ENCODE measurements at places on chromosomes 3 and 15.

DNA sequence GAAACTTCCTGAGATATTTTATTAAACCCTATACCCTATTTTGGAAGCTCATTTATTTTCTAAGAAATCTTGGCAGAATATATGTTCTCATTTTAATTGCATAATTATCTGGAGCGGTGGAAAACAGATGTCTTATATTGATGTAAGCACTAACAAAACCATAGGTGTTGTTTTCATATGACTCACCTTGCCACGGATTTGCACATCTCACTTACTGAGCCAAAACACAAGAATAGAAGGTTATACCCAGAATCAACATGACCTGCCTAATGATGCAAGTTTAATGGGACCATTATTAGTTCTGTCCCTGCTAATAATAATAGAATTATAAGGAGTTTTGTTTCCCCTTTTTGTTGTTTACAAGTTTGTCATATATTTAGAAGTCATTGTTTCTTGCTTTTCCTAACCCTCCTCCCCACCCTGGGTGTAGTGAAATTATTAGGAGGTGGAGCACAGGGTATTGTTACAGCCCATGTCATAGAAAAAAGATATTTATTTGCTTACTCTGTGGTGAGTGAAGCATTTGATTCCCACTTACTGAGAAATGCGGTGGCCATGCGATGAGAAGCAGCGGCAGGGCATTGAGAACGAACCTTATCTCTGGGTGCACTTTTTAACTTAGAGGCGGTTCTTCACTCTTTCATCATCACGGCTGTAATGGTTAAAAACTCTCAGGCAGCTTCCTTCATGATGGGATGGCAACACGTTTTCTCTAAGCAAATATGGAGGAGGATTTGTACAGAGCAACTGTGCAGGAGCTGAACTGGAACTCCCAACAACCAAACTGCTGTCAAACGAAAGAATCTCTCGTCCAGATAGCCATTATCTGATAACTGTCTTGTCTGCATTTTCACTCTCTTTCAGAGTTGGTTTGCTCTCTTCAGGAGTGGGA is 521 bp downstream of the IL5RA start:
- DNase-seq, result no peak

DNA sequence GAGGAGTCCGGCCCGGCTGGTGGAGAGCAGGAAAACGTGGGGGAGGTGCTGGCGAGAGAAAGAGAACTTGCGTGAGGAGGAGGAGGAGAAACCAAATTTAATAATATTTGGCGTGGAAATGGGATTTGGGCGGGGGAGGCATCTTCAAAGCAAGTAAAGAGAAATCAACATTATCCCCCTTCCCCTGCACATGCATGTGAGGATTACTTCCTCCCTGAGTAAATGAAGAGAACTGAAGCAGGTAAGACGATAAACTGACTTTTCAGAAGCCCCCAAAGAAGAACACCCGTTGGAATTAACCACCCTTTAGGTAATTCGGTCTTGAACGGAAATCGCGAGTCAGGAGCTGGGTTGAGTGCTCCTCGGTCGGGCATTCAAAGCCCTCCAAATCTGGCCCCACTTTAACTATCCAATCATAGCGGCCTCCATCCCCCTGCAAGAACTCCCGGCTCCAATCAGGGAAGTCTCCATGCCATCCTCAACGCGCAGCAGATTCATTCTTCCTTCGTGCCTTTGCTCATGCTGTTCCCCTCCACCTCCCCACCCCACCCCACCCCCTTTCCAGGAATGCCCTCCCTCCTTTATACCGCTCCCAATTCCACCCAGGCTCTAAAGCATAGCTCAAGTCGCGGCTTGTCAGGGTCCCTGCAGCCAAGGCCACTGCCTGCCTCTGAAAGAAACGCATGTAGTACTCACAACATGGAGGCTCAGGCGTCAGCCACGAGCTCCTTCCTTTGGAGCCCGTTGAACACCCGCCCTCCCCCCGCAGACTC is 545 bp upstream of the RFX7 start:
- DNase-seq, result peak; percentile 41

DNA sequence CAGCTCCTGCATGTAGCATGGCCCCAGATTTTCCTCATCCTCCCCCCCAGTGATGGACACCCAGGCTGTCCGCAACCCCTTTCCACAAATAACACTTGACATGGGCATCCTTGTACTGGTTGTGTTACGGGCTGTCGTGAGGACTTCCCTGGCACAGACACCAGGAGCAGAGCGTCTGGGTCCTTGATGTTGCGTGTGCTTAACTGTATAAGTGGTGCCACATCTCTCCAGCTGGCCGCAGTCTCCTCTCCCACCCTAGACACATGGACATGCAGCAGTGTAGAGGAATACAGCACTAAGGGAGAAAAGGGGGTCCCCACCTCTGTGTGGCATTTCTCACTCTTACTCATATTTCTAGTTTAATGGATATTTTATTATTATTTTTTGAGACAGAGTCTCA is 56.6 kb downstream of the FBLN2 start:
- DNase-seq, result no peak

GRCh38 chr15:23457890-23458289 is 10.8 kb upstream of the GOLGA6L2 start:
- DNase-seq, result no peak

GRCh38 chr3:147418371-147418781 is 9.2 kb downstream of the ZIC1 start:
- no peak for DNase-seq

DNA sequence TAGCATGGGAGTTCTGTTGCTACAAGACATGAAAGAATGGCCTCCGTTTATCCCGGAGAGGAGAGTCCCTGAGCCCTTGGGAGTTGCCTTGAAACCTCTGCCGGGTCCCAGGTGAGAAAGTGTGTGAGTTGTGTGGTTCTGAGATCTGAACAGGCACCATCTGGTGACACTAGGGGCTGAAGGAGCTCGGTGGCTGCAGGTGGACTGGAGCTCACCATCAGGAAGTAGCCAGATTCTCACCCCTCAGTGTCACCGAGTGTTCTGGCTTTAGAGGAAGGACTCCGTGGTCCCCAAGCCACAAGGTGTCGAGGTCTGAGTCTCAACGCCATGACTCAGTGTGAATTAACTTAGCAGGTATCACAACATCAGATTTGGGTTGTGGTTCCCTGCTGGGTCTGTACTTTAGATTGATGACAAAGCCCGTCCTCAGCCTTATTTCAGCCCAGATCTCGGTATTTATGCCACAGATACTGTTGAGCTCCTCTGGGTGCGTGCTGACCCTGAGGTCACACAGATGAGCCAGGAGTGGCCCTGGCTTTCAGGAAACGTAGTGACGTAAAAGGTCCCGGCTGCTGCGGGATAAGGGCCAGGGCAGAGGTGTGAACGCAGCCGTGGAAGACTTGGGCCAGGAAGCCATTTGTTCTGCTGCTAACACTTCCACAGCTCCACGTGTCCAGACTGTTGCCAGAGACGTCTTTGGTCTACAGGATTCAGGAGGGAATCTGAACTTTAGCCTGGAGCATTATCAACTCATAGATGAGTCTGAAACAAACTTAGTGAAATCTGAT is 54.4 kb downstream of the PGPEP1L start:
- DNase-seq, result no peak

DNA sequence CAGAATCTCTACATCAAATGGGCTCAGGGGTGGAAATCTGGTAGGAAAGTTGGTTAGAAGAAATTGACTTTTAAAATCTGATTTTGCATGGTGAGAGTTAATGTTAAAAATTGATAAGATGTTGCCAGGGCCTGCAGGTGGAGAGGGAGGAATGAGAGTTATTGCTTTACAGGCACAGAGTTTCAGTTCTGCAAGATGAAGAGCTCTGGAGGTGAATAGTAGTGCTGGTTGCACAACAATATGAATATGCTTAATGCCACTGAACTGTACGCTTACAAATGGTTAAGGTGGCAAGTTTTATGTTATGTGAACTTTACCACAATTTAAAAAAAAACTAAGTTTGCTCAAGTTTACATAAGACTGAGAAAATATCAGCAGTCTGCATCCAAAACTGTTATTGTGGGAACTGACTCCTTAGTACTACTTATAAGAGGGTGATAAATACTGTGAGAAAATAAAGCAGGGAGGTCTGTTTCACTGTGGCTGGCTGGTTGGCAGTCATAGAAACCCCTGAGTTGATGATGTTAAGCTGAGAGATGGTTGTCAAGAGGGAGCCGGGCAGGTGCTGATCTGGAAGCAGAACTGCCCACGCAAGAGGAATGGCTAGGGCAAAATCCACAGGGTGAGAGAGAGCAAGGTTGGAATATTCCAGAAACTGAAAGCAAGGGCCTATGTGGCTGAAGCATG is 144.9 kb downstream of the EDEM1 start:
- no peak for DNase-seq

DNA sequence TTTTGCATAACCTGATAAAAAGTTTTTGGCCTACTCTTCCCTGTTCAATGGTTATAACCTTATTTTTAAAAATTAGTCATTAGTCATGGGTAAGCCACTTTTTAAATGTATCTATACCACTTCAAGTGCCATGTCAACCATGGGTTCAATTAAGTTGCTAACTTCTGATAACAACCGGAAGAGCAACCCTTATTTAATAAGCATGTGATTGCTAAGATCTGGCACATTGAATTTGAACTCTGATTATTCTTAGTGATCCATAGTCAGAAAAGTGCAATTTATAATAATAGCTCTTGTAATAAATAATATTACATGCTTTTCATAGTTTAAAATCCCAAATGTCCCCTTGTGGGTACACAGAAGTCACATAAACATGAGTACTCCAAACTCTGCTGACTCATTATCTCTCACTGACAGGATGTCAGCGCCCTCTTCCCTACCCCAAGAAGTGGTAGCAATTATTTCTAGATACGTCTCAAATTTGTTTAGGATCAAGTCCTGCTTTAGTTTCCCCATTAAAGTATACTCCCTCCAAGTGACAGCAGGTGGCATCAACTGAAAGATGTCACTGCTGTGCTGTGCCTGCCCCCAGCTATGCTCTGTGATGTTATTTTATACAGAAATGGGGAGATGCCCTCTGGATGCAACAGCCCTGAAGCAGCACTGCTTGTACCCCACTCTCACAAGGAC is 18.6 kb downstream of the SAMD7 start:
- DNase-seq, result no peak

- no peak for DNase-seq
Observed at GRCh38 chr3:52827441-52827840, 3.0 kb downstream of the ITIH4 start.

DNA sequence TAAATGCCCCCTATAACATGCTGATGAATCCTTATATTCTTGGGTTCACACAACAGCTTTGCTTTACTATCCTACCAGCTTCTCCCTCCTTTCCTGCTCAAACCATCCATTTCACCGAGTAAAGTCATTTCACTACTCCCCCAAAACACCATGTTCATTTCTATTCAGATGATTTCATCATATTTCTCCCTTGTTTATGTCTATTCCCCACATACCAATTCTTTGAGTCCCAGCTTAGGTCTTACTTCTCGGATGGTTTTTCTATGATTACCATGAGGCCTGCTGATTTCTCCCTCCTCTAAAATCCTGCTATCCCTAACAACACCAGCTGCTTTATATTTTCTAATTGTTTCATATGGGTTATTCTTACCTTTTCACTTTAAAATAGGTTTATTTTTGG is 231.4 kb downstream of the TIGIT start:
- no peak for DNase-seq

- DNase-seq, result no peak
Observed at GRCh38 chr3:144773350-144773749, 801.7 kb downstream of the DIPK2A start.

GRCh38 chr15:68816795-68817303 is 3.8 kb downstream of the ANP32A start:
- no peak for DNase-seq

GRCh38 chr3:106446271-106446670 is 577.5 kb upstream of the CBLB start:
- DNase-seq, result no peak

- no peak for DNase-seq
Observed at GRCh38 chr3:22893644-22894325, 309.3 kb upstream of the UBE2E2 start.

DNA sequence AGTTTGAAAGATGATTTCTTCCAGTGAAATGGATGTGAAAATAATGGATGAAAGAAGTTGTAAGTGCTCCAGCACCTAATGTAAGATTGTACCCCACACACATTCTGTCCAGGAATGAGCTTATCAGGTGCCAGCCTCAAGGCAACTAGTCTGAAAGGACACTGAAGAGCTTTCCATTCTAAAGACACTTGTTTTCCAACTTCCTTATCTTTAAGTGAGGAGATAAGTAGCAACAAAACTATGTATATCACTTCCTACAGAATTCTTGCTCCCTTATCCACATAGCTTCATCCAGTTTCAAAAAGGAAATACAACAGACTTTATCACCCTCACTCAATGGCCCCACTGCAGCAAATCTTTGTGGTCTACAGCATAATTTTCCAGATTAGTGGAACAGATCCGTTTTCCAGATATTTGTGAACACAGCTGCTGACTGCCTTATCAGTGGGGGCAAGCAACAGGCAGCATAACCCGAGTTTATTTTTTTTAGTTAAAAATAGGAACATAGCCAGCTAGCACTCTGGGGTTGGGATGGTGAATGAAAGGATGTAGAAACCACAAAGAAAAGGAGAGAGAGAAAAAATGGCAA is 60.6 kb downstream of the CD200R1L start:
- no peak for DNase-seq

- DNase-seq, result no peak
Observed at GRCh38 chr15:85616549-85617110, 178.1 kb downstream of the KLHL25 start.

- no peak for DNase-seq
Observed at GRCh38 chr15:88616240-88616639, 4.9 kb upstream of the AEN start.

GRCh38 chr15:76341366-76342057 is 4.9 kb downstream of the ISL2 start:
- no peak for DNase-seq

DNA sequence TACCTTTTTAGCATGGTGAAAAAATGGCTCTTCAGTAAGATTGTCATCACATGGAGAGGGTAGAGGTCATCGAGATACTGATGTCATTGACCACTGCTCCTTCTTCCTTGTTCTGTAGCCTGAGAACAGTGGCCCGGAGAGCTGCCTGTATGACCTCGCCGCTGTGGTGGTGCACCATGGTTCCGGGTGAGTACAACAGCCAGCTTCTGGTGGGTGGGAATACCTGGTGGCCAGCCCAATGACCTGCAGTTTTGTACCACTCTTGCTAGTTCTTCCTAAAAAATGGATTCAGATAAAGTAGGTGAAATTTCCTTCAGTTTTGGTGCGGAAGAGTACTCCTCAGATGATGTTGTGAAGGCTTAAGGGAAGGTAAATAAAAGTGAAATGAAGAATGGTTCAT is 8.4 kb upstream of the FBXL22 start:
- no peak for DNase-seq

DNA sequence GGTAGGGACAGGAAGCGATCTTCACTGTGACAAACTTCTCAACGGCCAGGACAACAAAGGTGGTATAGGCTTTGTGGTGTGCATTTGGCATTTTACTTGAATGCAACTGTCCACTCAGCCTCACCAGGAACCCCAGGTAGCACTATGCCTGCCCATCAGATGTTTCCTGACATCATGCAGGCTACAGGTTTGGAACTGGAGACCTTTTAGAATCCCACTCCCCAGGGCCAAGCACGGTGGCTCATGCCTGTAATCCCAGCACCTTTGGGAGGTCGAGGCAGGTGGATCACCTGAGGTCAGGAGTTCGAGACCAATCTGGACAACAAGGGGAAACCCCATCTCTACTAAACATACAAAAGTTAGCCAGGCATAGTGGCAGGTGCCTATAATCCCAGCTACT is 9.6 kb downstream of the STARD5 start:
- no peak for DNase-seq
